Body of pancreas (tissue), 4 donors: ENCODE measurements at places on chromosomes 2 and 18. TPM values are rescaled to one million over a fixed set of nuclear protein-coding genes. Genes with fewer than 3 reads are reported as not detected.
A peak's percentile ranks its signal among the peaks of the same experiment; 100 is the strongest.

STEAP3 gene
- 25.4 TPM for total RNA-seq

ALK gene
- total RNA-seq = under 0.01 TPM

BCL11A gene
- 14.3 TPM for total RNA-seq

SH3BP4 gene
- 71.9 TPM for total RNA-seq

NPPC gene
- total RNA-seq = 1.3 TPM

UGT1A6 gene
- total RNA-seq = not detected

AP1S3 gene
- total RNA-seq = 8.3 TPM

GRCh38 chr2:206045251-206045650, 40.7 kb downstream of the INO80D start:
- no peak for DNase-seq

DNA sequence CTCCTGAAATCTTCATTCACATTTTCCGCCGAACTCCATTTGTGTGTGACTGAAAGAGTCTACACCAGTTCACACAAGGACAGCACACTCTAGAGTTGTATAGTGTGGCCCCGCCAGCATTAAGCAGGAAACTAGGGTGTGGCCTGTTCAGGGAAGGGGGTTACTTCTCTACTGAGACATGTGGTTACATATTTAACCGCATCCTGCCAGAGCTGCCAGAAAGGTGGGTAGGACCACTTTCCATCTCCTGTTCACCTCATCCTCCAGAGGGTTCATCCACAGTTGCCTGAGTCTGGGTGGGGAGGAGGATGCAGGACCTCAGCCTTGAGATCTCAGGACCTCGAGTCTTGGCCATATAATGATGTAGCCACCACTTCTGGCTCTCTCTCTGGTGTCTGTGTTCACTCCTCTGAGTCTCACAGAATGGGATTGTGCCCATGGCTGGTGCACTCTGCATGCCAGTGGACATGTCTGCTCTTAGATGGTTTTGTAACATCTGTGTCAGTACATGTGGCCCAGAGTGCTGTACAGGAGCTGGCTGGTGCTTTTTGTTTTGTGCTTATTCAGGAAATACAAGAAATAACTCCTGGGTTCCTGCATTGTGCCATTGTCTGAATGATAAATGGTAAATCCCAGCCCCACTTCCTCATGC, 7.7 kb upstream of the SP140L start:
- peak; percentile 28 for DNase-seq

DNA sequence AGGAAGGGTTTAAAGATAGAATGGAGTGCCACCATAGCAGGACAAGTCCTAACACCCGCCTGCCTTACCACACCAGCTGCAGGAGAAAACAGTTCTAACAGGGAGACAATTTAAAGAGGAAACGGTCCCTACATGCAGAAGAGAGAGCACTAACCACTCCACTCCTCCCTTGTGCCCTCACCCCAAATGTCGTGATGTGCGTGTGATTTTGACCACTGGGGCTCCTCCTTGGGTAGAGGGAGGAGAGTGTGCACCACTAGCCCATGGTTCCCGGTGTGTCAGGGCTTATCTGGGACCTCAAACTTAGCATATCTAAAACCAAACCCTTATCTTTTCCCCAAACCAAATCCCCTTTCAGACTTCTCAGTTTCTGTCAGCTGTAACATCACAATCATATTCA, 105.5 kb upstream of the CCDC68 start:
- DNase-seq = no peak

DNA sequence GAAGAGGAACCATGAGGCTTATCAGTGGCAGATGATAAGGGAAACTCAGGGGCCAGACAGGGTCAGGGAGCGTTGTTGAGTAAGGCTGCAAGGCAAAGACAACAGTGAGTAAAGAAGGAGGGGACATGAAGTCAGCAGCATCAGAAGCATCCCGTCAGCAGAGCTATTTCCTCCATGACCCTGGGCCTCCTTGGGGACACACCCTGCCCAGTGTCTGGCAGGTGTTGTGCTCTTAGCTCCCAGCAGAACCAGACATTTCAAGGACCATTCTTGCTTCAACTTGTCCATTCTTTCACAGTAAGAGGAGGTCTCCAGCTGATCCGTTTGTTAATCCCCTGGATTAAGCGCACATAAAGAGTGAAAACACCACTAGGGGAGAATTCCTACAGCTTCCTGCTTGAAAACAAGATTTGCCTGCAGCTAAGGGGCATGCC, 88.7 kb upstream of the MEIS1 start:
- DNase-seq = no peak

DNA sequence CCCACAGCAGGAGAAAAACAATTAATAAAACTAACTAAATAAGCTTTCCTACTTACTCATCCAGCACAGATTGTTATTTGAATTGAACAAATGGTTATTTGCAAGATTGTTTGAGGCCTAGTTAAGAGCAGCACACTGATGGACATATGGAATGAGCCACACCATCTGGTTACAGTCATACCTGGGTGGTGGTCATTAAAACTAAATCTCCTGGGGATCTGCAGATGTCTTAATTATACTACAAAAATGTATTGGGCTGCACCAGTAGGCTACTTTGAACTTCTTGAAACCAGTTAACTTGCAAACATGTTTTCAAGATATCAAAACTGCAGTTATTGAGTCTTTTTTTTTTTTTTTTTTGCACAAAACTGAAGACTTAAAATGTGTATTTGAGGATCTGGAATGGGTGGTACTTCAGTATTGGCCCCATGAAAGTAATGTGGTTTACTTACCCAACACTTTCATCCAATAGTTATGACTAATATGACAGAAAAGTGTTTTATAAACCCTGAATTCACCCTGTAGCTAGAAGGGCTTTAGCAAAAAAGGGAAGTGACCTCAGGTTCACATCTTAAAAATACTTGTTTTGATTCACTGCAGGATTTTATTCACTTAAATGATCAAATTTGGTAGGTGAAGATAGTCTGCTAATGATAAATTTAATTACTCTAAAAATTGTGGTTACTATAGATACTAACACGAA, 10.8 kb downstream of the AGFG1 start:
- no peak for DNase-seq

GRCh38 chr2:136129601-136130000, 11.7 kb upstream of the CXCR4 start:
- DNase-seq = no peak

DNA sequence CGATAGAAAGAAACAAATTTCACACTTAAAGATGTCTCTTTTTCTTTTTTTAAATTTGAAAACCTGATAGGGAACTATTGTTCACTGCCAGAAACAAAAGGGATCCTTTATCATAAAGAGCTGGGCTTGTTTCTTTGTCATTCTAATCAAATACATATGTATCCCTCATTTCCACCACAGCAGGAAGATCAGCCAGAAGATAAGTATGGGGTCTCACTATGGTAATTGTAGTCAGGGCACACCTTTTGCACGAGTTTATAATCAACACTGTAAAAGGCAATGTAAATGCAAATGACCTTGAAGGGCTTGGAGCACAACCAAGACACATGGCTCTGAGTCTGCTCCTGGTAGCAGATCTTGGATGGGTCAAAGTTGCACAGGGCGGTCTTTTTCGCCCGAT, 109.5 kb downstream of the NXPH2 start:
- DNase-seq = no peak

DNA sequence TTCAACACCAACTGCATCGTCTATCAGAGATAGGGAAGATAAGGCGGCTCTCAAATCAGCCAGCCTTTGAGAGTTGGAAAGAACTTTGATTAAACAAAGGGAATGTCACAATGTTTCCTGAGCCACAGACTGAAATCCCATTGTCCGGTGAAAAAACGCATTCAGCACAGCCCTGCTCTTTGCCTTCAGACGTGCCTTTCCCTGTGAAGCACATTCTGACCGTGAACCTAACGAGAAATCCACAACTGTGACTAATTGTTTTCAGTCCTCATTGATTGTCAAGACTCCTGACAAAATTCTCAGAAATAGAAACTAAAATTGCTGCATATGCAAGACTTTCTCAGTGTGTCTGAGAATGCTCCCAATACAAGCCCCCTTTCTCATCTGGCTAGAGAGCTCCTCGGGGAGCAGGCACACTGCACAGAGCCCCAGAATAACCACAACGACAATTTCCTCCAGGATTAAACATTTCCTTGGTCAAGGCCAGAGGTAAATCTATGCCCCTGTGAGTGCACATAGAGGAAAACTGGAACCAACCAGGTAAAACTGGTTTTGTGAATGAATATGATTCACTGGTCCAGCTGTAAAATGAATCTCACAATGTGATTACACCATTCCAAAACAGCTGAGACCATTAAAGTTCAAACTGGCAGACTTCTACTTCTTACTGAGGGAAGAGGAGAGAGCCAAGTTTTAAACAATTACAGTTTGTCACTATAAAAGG, 561.9 kb upstream of the ID2 start:
- DNase-seq = peak; percentile 45

GRCh38 chr2:178830451-178830850, 23.2 kb upstream of the TTN start:
- no peak for DNase-seq

DNA sequence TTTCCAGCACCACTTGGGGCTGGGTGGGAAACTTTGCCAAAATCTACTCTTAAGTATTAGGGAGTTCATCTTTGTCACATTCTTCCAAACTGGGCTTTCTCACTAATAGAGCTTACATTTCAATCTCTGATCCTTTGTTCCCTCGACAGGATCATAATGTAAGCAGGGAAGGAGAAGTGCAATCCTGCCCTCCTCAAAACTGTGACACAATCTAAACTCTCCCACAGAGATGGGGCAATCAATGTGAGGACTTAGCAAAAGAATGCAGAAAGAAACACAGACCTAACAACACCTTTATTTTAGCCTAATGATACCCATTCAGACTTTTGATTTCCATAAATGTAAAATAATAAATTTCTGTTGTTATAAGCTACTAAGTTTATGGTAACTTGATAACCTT, 40.8 kb downstream of the DSEL start:
- no peak for DNase-seq

DNA sequence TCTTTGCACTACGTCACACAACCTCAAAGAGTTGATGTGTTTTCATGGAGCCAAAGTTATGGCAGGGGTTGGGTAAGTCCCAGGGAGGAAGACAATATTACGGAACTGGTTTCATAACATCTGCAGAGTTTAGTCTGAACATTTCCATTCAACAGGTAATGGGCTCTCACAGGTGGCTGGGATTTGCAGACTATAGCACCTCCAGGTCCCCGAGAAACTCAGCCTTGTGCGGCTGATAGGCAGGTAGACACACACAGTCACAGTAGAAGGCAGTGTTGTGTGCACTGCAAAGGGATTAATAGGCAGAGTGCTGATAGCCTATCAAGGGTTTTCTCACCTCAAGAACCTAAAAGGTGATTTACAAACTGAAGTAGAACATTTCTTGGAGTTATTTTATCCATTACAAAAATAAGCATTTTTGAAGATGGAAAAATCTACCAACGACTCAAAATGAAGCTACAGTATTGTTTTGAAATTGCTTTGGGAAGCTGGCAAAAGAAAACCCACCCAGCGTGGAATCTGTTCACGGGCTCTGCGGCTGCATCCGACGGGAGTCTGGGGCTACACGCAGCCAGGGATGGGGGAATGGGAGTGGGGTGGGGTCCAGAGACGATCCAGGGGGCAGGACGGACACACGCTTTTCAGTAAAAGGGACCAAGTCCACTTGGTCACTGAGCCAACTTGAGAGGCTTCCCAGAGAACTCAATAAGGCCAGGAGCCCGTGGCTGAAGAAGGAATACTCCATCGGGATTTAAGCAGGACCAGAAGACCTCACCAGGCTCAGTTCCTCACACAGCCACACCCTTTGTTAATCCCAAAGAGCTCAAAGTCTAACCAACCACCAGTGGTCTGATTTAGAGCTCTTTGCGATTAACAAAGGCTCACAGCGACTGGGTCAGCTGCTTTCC, 82.9 kb downstream of the CHRNA1 start:
- DNase-seq = peak; percentile 13

- DNase-seq = no peak
Measured at GRCh38 chr2:231910771-231911170, 15.4 kb downstream of the NPPC start.

- no peak for DNase-seq
Measured at GRCh38 chr2:41579806-41580205, 468.0 kb upstream of the PKDCC start.

DNA sequence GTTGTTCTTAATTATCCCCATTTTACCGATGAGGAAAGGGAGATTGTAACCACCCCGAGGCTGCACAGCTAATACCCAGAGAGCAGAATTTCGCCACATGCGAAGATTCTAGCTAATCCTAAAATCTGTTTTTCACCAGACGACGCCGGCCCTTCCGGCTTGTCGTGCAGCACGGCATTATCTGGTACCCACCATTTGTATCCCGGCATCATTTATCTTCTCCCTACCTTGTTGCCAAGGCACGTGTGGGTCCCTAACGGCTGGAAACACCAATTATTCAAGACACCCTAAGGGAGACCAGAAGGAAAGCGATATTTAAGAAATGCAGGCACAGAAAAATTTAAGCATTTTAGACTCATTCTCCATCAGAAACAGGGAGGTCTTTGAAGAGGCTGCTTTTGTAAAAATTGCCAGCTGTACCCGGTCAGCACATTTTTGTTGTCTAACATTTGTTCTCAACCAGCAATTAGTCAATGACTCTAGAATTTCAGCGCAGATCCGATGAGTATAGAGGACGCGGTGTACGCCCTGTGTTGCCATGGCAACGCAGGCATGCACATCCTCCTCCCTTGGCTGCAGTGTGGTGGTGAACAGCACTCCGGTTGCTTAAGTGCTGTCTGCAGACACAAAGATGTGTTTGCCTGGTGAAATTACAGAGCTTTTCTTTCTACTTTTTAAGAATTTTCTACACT, 111.6 kb downstream of the AGAP1 start:
- peak; percentile 41 for DNase-seq

DNA sequence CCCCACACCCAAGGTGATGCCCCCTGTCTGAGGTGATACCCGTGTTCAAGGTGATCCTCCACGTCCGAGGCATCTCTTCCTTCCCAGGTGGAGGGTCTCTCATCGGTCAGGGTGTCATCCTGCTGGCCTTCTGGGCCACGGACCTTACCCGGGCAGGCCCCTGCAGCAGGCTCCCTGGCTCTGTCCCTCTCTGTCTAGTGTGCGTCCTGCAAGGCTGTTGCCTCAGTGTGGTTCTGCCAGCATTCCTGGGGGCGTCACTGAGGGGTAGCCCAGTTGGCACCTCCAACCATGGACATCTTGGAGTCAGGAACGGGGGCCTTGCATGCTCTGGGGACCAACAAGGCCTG, 5.6 kb upstream of the PER2 start:
- DNase-seq = no peak
